ENCODE measurements at places on chromosomes 4 and X. TPM values are rescaled to one million over a fixed set of nuclear protein-coding genes. Genes with fewer than 3 reads are reported as not detected.

DNA sequence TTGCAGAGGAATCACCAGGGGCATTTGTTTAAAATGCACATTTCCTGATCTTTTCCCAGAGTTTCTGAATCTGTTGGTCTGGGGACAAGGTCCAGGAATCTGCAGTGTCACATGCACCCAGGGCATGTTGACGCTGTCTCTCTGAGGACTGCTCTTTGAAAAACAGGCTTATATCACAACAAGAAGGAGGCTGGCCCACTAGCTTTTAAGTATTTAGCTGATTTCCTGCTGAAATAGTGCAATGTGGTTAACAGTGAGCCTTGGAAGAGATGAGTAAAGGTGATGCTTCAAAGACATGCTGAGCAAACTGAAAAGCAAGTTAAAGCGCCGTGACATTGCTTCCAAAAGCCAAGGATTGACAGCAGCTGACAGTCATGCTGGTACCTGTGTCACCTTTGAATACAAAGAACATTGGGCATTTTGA lies 18.6 kb upstream of the SEPSECS start:
- H3K4me3 ChIP-seq: no peak overlapping the region
- peaks cover 2% of the 10 kb centered on the region for H3K4me1 ChIP-seq
- H3K27me3 ChIP-seq: no peaks in the 10 kb centered on the region
- no peaks in the 10 kb centered on the region for H3K36me3 ChIP-seq
- no peak overlapping the region for H3K27ac ChIP-seq
- no peak for DNase-seq

DNA sequence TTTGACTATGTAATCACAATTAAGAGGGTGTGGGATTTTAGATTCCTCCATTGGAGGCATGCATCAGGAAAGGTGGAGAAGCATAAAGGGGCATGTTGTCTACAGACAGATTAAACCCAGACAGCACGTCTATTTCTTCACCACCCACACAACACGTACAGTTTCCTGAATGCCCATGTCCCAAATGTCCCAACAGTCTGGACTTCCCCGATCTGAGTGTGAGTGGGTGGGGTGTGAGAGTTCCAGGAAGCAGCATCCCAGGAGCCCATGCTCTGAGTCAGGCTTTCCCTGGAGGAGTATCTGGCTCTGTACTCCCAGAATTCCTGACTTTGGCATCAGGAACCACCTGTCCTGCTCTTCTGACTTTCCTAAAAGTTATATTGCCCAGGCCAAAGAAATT lies 30.8 kb upstream of the NDP start:
- H3K4me3 ChIP-seq: no peak overlapping the region
- no peak for DNase-seq
- H3K36me3 ChIP-seq: no peaks in the 10 kb centered on the region
- H3K27me3 ChIP-seq: no peaks in the 10 kb centered on the region
- no peaks in the 10 kb centered on the region for H3K4me1 ChIP-seq
- no peak overlapping the region for H3K27ac ChIP-seq

DNA sequence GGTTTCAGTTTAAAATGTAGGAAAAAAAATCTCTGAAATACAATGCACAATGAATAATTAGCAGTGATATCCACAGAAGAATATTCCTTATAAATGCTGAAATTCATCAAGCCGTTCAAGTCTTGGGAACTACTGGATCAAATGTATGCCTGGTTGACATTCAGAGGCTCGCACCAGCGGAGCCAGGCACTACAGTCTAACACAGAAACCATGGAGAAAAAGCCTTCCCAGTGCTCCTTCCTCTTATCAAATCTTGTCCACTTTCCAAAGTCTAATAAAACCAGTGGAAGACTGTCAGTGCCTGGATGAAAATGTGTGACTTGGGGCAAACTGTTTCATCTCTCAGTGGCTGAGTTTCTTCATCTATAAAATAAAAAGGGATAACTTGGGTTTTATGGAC lies 35.9 kb downstream of the CENPU start:
- no peak overlapping the region for H3K4me3 ChIP-seq
- no peaks in the 10 kb centered on the region for H3K27me3 ChIP-seq

DNA sequence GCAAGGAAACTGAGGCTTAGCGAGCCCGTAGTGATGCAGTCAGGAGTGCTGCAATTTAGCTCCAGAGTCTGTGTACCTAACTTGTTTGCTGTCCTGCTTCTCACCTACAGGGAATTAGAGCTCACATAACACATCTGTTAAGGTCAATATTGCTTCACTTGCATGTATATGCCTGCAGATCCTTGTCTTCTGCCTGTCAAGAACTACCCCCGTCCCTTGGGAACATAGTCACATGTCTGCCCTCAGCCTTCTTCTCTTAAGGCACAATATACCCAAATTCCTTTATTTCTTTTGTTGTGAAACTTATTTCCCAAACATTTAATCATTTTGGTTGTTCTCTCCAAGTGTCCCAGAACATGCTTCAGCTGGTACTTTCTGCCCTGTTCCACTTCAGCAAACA lies 103.3 kb upstream of the LEF1 start:
- no peaks in the 10 kb centered on the region for H3K4me1 ChIP-seq
- no peaks in the 10 kb centered on the region for H3K36me3 ChIP-seq
- no peak overlapping the region for H3K27ac ChIP-seq
- DNase-seq: no peak
- no peak overlapping the region for H3K4me3 ChIP-seq

- peaks cover 40% of the 10 kb centered on the region for H3K4me1 ChIP-seq
- H3K4me3 ChIP-seq: no peak overlapping the region
- H3K27ac ChIP-seq: peak overlapping the region; percentile 98
- H3K27me3 ChIP-seq: no peaks in the 10 kb centered on the region
- DNase-seq: no peak
Measured at GRCh38 chr4:123480706-123481418, 84.3 kb downstream of the SPRY1 start.

DNA sequence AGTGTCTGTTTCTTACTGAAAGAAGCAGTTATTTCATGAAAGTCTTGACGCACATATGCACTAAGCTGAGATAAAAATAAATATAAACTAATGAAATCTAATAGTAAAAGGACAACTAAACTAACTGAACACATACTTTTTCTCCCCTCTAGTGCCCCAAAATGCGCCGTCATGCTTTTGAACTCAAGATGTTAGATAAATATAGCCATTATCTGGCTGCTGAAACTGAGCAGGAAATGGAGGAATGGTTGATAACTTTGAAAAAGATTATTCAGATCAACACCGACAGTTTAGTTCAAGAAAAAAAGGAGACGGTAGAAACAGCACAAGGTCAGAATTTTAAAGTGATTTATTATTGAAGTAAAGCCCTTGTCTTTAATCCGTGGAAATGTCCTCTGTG lies 70.2 kb downstream of the DOCK11 start:
- no peak overlapping the region for H3K27ac ChIP-seq
- H3K36me3 ChIP-seq: no peaks in the 10 kb centered on the region
- no peak overlapping the region for H3K4me3 ChIP-seq
- H3K4me1 ChIP-seq: no peaks in the 10 kb centered on the region

DNA sequence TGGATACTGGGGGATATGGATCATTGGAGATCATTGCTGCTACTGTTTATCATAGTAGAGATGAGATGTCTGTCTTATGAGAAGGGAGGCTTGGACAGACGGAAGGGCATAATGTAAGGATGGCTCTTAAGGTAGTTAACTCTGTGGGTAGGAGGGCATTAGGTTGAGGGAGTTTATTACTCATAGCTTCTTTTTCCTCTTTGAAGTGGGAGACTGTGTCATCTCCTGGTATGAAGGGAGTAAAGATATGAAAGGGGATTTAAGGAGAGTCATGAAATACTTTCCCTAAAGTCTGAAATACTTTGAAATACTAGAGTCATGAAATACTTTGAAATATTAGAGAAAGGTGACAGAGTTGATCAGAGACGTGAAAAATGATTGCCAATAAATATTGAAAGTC lies 255.5 kb upstream of the PITX2 start:
- no peaks in the 10 kb centered on the region for H3K27me3 ChIP-seq
- no peak overlapping the region for H3K4me3 ChIP-seq
- no peak overlapping the region for H3K27ac ChIP-seq

GRCh38 chr4:95290702-95291101 lies 258.1 kb downstream of the UNC5C start:
- H3K4me3 ChIP-seq: no peak overlapping the region
- peak overlapping the region; percentile 48 for H3K27ac ChIP-seq
- H3K27me3 ChIP-seq: no peaks in the 10 kb centered on the region
- no peaks in the 10 kb centered on the region for H3K4me1 ChIP-seq

- DNase-seq: no peak
- no peaks in the 10 kb centered on the region for H3K27me3 ChIP-seq
- H3K4me3 ChIP-seq: no peak overlapping the region
- H3K4me1 ChIP-seq: peaks cover 3% of the 10 kb centered on the region
- H3K36me3 ChIP-seq: no peaks in the 10 kb centered on the region
- H3K27ac ChIP-seq: no peak overlapping the region
Measured at GRCh38 chr4:67550857-67551256, 5.6 kb upstream of the CENPC start.

FANCB gene
- total RNA-seq: 4.8 TPM

PNMA3 gene
- 0.41 TPM for total RNA-seq

FAM236B gene
- not detected for total RNA-seq

FAM9B gene
- total RNA-seq: not detected

FGD1 gene
- total RNA-seq: 14.1 TPM

ADGRG2 gene
- 2.0 TPM for total RNA-seq
